ENCODE measurements at places on chromosomes 4 and X.
A peak's percentile ranks its signal among the peaks of the same experiment; 100 is the strongest.

- DNase-seq: peak; percentile 26
Measured at GRCh38 chr4:7295197-7295910, 103.0 kb downstream of the SORCS2 start.

GRCh38 chrX:23727206-23727605 lies 15.9 kb downstream of the ACOT9 start:
- no peak for DNase-seq

- DNase-seq: no peak
Measured at GRCh38 chr4:172750910-172751309, 417.7 kb upstream of the GALNT7 start.

DNA sequence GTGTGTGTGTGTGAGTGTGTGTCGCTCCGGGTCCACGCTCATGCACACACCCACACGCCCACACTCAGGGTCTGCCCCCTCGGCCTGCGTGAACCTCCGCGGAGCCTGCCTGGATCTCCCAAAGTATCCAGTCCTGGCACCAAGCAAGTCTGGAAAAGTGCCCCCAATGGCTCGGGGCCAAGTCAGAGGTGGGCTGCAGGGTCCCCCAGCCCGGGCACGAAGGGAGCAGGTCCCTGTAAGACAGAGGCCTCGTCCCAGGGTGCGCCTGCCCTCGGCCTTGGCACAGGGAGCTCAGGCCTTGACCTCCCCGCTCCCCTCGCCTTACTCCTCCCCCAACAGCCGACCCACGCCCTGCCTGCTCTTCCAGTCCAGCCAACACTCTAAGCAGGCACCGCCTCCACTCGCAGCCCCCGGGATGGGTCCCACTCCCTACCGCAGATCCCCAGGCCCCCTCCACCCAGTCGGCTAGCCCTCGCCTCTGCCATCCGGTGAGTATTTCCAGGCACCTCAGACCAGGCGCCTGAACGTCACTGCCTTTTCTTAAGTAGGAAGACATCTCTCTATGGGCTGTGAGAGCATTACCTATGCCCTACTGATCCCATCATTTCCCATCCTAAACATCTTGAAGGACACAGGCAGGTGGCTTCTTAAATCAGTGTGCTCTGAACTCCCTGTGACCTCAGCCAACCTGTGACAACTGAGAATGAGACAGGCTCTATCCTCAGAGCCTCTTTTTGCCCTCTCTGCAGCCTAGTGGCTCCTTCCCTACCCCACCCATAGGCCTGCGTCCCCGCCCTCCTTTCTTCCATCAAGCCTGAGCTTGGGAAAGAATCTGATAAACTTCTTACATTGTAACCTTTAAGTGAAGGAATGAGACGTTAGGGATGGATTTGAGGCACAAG lies 704 bp downstream of the FAM114A1 start:
- DNase-seq: no peak
